ENCODE measurements at places on chromosomes 2 and 18.

DNA sequence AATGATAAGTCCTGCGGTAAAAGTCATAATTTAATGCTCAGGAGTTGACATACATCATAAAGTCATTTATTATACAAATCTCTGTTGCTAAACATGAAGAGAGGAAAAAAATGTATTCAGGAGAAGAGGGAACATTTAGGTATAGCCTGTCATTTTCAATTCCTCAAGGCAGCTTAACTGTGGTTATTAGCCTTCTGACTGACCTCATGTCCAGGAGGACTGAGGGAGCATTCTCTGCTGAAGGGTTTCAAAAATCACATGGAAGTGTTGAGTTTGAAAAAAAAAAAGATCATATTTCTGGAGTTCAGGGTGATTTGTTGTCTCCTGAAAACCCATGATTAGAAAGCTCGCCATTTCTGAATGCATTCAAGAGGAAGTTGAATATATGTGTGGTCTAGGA is 1371.1 kb upstream of the LRRTM1 start:
- no peak for DNase-seq

DNA sequence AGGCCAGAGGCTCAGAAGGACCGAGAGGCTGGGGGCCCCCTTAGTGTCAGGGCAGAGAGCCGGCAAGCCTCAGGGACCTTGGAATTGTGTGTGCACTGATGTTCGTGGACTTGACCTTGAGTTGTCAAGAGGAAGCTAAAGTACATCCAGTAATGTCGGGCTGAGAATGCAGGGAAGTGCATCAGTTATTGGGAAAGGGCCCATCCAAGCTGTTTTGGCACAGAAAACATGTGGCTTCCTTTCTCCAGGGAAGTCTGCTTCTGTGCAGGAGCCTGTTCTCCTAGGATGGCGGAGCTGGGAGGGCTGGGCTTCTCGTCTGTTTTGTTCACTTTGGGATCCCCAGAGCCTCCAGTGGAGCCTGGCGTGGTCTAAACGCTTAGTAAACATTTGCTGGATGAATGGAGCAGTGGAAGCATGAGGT is 23.7 kb downstream of the ATOH8 start:
- no peak for DNase-seq

DNA sequence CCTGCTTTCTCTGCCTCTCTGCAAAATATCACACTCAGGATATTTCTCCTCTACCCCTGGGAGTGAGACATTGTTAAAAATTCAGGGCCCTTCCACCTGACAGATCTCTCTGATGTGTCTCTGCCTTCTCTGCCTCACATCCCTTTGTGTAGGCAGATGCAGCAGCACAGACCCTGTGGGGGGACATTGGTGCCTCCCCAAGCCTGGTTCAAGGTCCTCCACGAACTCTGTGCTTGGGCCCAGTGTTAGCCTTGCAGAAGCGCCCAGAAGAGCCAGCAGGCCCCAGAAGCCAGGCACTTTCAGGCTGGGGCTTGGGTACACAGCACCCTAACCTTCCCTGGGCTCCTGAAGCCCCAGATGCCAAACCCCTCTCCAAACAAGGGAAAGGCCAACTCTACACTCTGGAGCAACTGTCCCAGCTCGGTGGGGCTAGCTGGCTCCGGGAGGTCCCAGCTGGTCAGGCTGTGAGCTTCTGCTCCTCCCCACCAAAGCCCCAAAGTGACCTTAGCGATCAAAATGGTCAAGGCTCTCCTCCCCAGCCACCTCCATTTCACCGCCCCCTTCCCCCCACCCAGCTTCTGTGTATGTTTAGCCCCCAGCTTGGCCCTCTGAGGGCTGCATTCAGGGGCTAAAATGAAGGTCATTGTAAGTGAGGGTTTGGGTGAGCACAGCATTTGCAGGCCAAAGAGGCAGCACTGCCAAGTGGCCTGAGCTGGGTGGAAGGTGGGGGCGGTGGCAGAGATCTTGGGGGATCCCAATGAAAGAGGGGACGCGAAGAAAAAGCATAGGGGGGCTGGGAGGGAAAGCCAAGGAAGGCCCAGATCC is 2.6 kb downstream of the HOXD9 start:
- DNase-seq, result no peak

DNA sequence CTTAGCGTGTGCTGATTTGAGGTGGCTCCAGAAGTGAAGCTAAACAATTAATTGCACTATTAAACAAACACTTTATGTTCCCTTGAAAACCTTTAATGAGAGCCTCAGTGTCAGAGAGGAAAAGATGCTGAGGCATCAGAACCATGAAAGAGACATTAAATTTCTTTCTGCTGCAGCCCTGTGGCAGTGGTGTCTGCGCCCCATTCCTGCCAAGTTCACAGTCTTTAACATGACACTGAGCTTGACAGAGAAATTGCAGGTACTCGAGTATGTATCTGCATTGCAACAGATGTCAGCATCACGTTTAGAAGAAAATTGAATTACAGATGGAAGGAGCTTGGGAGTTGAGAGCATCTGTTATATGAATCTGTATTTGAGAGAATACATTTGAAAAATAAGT is 111.3 kb upstream of the CREB1 start:
- no peak for DNase-seq

DNA sequence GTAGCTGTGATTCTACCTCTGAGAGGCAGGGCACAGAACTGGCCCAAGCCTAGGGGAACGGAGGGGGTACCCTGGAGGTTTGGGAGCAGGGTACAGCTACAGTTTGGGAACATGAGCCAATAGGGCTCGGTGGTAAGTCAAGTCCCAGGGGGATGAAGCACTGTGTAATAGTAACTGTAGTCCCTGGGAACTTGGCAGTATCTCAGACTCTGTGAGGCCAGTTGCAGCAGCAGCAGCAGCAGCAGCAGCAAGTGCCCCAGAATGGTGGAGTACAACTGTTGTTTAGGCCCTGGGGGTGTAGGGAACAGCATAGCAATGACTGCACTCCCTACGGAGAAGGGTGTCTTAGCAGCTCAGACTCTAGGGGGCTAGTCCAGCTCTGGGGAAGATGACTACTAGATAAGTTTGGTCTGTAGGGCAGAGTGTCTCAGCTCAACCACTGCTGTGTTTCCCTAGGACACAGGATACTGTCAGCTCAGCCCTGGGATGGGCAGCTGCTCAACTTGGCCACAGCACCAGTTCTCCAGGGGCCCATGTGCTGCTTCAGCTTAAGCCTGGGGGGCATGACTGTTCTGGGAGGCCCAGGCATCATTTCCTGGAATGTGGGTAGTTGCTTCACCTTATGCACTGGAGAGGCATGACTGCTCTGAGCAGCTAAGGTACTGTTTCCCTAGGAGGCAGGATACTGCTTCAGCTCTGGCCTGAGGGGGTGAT is 20.5 kb downstream of the CARF start:
- DNase-seq, result no peak

DNA sequence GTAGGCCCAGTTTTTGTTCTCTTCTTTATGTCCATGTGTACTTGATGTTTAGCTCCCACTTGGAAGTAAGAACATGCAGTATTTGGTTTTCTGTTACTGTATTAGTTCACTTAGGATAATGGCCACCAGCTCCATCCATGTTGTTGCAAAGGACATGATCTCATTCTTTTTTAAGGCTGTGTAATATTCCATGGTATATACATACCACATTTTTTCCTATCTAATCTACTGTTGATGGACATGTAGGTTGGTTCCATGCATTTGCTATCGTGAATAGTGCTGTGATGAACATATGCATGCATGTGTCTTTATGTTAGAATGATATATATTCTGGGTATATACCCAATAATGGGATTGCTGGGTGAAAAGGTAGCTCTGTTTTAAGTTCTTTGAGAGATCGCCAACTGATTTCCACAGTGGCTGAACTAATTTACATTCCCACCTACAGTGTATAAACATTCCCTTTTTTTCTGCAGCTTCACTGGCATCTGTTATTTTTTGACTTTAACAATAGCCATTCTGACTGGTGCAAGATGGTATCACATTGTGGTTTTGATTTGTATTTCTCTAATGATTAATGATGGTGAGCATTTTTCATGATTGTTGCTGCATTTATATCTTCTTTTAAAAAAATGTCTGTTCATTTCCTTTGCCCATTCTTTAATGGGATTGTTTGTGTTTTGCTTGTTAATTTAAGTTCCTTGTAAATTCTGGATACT is 22.9 kb downstream of the LTBP1 start:
- DNase-seq, result no peak

GRCh38 chr18:23618862-23619387 is 32.6 kb upstream of the NPC1 start:
- no peak for DNase-seq

- no peak for DNase-seq
These were observed 1470.3 kb upstream of the ACVR2A start for GRCh38 chr2:146374505-146374904.

DNA sequence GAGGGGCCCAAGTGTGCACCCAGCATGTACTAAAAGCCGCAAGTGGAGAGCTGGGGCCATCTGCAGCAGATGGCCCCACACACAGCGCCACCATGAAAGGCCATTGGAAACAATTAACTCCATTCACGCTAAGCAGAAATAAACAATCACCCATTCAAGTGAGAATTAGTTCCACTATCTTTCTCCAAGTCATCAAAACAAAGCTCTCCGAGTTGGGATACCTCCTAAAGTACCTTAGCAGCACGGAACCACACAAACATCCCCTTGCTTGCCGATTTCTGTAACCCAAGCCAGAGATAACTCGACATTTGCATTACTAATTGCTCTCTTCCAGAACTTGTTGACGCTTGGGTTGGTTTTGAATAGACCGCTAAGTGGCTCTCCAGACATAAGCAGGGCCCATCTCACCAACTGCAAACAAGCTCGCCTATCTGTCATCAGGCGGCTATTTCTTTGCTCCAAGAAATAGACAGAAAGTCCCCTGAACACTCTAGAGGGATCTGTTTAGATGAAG is 840.6 kb upstream of the SALL3 start:
- DNase-seq, result no peak

DNA sequence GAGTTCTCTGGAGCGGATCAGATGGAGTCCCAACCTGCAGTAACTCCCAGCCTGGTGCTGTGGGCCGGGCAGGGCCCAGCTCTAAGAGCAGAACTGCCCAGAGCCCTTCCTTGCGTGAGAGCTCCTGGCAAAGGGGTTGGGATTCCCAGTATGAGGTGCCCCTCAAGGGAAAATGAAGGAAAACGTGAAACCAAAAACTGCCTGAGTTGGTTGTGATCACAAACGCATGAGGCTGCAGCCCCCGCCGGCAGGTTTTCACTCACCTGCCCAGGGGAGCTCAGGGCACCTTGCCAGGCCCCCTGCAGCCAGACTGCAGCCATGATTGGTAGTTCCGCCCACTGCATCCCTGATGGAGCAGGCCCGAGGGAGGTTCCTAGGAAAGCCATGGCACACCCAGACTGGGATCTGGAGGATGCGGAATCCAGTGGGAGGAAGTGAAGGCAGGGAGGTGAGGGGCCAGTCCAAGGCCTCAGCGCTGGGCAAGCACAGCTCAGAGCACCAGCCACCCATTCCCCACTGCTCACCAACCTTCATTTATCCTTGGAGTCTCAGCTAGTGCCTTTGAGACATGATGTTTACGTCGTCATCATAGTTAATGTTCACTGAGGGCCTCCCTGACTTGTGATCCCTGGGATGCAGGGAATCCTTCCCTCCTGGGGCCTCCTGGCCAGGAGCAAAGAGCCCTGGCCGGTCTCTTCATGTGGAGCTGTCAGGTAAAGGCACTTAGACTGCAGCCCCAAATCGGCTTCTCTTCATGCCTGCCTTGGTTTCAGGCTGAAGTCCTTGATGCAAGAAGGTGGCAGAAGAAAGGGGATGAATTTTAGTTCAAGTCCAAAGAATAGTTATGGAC is 103.2 kb downstream of the INHBB start:
- DNase-seq, result no peak

DNA sequence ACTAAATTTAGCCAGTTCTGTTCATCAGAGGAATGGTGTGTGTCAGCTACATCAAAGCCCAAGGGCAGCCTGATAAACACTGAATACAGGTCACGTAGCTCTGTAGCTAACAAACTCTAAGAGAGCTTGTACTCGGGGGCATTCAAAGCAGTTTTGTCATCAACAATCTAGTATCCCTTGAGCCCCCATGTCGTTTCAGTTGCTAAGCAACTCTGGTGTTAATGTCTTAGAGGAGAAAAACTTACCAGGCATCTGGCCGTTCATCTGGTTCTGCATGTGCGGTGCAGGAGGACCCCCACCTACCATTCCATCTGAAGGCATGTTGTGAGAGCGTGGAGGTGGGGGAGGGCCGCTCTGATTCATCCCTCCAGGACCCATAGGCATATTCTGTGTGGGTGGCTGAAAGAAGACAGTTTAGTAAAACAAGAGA is 33.1 kb downstream of the SS18 start:
- DNase-seq, result no peak

DNA sequence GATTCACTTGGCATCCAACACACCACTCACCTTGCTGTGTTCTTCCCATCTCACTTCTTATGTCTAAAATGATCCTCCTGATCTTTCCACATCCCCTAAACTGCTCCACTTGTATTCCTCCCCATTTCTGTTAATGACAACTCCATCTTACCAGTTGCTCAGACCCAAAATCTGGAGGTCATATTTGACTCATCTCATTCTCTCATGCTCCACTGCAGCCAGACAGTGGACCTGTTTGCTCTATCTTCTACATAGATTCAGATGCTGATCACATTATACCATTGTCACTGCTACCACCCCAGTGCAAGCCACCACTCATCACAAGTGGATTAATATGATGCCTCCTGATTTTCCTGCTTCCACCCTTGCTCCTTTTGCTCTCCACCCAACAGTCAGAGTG is 7.9 kb upstream of the NABP1 start:
- DNase-seq, result no peak

- DNase-seq, result no peak
These were observed 6.3 kb upstream of the ID2 start for GRCh38 chr2:8675543-8675942.

- DNase-seq, result no peak
These were observed 88.3 kb downstream of the MYCN start for GRCh38 chr2:16028644-16029043.

- no peak for DNase-seq
These were observed 114.3 kb downstream of the GCA start for GRCh38 chr2:162458240-162458639.

GRCh38 chr18:22545066-22545760 is 127.5 kb upstream of the CTAGE1 start:
- DNase-seq, result no peak

- no peak for DNase-seq
These were observed 1.5 kb downstream of the SLC39A10 start for GRCh38 chr2:195658541-195658890.

- DNase-seq, result no peak
These were observed 4.4 kb downstream of the LYPD6B start for GRCh38 chr2:149042881-149043280.

DNA sequence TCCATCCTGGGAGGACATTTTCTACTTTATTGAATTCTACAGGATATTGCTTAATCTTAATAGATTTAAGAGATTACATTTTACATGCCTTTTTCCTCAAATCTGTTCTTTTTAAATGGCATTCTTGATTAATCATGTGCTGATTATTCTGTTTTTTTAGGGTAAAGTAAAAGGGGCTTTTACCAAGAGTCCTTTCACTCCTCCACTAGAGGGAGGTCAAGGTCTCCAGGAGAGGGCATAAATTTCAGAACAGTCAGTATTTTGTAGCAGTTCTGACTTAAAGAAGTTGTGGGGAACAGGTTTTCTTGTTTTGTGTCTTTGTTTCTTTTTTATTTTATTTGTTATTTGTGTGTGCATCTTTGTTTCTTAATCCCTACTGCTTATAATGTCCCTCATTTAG is 25.4 kb downstream of the WDR75 start:
- DNase-seq, result no peak

- DNase-seq, result no peak
These were observed 507.1 kb upstream of the TNP1 start for GRCh38 chr2:217366966-217367365.

- no peak for DNase-seq
These were observed 9.4 kb downstream of the MBD2 start for GRCh38 chr18:54215069-54215468.

- DNase-seq, result no peak
These were observed 53.7 kb upstream of the APCDD1 start for GRCh38 chr18:10400534-10401307.
